ENCODE measurements at places on chromosomes 12 and 14.

- no peak for DNase-seq
Measured at GRCh38 chr14:51310505-51310944, 70.5 kb downstream of the TMX1 start.

- peak; percentile 12 for DNase-seq
Measured at GRCh38 chr14:26255213-26255612, 342.6 kb downstream of the NOVA1 start.

DNA sequence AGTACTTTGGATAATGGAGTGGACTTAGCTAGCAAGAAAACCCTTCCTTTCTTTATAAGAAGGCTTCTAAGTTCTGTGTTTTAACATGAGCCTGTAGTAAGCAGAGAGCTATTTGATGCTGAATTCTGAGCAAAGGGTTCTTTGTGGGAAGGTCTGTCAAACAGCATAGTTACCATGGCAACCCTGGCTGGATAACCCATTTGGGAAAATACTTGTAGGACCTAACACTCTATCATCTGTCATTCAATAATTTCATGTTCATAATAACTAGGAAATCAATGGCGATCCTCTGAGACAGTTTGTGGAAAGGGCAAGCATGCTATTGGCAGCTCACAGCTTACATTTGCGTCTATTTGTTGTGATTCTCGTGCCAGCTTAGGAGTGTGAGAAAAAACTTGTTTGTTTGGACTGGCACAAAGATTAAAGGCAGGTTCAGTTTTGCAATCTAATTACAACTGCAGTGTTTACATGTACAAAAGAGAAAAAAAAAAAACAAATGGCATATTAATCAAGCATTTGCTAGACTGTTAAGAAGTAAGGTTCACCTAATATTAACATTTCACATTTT lies 219.2 kb downstream of the PDZRN4 start:
- no peak for DNase-seq

DNA sequence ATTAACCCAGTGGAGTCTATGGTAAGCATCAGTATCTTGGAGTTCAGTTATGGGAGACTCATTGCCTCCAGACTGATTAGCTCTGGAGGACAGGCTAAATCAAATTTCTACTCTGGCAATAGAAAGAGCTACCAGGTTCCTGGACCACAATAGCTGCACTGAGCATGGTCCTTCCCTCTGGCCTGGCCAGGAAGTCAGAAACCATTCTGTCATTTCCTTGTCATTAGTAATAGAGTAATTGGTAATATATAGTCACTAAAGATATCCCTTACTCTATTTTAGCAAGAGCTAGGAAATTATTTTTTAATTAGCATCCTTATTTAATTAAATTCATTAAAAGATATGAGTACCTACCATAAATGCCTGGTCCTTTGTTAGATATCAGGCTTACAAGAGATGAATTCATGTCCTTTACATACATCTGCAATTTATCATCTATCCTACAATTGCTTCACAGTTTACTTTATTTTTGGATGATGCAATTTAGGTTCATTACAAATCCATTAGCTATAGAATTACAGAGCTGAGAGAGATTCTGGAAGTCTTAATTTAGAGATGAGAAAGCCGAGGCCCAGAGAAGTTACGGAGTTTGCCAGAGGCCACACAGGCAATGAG lies 23.7 kb upstream of the TDRD9 start:
- DNase-seq = no peak

GRCh38 chr12:100403446-100403845 lies 46.6 kb downstream of the SLC17A8 start:
- no peak for DNase-seq

GRCh38 chr12:124026755-124027745 lies 54.0 kb downstream of the ZNF664 start:
- peak; percentile 70 for DNase-seq

GRCh38 chr14:53621921-53622320 lies 334.7 kb downstream of the BMP4 start:
- no peak for DNase-seq

DNA sequence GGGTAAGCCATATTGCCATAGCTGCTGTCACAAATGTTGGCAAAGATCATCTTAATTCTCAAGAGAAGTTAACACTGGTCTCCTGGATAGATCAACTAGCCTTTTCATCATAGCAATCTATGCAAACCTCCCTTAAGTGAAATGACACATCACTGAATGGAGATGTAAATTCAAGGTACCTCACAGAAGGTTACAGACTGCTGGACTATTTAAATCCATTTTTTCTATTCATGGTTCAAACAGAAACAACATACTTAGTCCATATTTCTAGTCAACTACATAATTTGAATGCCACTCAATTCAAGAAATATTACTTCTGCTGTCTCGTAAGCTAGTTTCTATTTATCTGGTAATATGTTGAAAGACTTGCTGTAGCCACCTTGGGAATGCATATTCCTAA lies 748.3 kb downstream of the C12orf50 start:
- no peak for DNase-seq

GRCh38 chr12:59164226-59164625 lies 243.9 kb upstream of the LRIG3 start:
- DNase-seq = no peak

GRCh38 chr14:93304771-93305170 lies 28.1 kb downstream of the BTBD7 start:
- no peak for DNase-seq

DNA sequence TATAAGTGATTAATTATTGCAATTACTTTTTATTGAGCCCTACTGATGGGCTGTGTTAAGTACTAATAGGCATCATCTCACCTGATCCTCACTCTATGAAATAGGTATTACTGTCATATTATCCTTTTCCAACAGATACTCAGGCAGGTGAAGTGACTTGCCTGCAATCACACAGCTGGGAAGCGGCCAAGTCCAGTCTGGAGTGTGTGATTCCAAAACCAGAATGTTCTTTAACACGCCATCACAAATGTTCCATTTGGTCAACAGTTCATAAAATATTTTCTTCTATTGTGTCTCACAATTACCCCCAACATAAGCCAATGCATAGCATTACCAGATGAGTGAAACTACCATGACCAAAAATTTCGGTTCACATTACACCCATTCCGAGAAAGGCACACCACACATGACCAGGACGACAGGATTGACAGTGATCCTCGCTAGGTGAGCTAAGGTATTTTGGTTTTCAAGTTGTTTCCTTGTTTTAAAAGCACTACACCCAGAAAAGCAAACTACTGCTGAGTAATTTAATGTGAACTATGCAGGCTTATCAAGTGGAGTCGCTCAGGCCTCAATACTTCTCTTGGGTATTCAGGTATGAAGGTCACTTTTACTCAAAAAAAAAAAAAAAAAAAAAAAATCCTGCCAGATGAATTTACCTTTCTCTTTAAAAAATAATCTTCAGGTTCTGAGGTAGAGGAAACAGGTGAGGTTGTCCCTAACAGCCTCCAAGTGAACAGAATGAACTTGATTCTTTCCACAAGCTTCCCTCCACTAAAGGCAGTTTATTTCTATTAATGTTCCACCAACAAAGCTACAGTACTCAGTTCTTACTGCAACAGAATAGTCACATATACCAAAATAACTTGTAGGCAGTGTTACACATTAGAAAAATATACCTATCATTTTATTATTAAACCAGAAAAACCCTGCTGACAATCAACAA lies 2.4 kb downstream of the VPS37B start:
- no peak for DNase-seq

- no peak for DNase-seq
Measured at GRCh38 chr12:4829793-4830162, 79.9 kb upstream of the KCNA1 start.

DNA sequence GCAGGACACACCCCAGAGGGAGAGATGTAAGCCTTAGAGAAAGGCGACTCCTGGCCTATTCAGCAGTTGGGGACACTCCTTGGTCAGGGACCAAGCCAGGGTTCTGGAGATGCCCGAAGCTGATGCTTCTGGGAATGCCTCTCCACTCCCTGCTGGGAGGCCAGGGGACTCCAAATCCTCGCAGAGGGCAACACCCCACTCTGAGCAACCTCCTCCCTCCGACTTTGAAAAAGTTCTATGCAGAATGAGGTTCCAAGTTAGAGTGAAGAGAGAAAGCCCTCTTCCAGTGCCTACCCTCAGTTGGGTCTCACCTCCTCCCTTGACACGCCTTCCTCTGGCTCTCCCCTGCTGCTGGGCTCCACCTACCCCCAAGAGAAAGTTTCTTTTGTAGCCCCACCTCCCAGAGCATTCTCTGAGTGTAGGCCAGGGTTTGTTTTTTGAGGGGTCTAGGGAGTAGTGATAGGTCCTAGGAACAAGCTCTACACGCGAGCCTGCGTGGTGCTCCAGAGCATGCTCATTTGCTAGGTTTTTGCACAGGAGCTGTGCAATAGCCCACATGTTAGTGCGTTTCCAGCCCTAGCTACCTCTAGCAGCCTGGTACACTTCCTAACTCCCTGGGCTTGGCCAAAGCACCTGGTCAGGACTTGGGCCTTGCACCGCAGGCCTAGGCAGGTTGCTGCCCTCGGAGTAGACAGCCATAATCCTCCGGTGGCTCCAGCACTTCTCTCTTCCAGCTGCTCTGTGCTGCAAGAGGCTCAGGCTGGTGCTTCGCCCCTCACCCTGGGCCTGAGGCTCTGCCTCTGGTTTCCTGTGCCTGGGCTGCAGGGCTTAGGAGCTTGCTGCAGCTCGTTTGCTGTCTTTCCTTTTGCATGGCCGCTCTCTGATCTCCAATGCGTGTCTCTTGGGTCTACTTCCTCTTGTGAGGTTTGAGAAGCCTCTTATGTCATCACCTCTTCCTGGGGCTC lies 590 bp upstream of the CEBPE start:
- DNase-seq = peak; percentile 37

DNA sequence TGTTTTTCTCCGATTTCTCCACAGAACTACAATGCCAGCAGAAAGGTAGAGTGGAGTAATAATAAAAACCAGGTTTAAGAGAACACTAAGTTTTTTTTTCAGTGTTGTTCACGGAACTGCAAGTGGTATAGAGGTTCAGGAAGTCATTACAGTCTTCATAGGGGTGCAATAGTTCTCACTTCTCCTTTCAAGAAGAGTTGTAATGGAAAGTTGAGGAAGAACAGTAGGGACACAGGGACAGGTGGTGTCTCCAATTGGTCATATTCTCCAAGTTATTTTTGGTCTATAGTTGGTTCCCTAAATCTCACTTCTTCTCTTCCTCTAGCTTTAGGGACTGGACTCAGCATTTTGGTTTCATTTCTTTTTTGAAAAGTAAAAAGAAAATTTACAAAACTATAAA lies 894.0 kb downstream of the NRXN3 start:
- DNase-seq = no peak

Measured in OCI-M1 (cell line).